ENCODE measurements at places on chromosomes 6 and 20.
A peak's percentile ranks its signal among the peaks of the same experiment; 100 is the strongest.

DNA sequence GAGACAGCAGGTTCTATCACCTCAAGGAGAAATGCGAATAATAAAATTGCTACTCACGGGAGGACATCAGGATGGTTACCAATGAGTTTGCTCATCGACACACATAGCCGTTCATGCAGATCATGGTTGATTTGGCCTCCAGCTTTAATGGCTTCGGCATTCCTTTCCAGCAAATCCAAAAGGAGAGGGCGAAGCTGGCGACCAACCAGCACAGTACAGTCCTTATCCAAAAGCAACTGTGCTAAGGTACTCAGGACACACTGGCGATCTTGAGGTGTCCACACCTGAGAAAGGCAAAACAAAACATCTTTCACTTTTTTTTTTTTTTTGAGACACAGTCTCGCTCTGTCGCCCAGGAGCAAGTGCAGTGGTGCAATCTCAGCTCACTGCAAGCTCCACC is 16.3 kb downstream of the MDN1 start:
- DNase-seq: no peak

DNA sequence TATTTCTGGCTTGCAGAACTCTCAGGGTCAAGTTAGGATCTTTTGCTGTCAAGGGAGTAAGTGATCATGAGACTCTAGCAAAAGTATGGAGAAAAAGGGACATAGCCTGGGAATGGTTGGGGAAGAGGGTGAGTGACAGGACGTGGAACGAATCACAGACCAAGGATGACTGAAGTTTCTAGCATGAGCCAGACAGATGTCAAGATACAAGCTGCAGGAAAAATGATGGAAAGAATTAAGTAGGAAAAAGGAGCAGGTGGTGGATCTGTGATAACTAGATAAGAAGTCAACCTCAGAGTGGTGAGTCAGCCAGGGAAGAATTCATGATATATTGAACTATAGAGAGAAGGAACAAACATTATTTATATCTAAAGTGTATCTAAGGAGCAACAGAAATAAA is 159.8 kb upstream of the SYNDIG1 start:
- no peak for DNase-seq

DNA sequence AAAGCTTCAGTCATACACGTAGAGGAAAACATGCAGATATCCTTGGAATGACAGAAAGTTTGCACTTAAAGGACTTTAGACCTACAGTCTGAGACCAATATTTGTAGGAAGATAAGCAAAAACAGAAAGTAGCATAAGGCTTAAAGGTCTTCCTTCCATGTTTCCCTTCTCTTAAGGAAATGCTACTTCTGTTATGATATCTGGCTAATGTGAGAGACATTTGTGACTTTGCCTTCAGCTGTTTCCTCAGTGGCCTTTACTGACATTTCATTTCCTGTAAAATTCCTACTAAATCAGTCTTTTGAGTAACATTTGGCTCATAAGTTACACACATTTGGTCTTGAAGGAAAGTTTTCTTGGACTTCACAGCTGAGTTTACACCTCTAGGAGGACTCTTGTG is 713.4 kb downstream of the TBC1D32 start:
- no peak for DNase-seq

GRCh38 chr20:4305091-4305490 is 289.7 kb upstream of the RNF24 start:
- no peak for DNase-seq

DNA sequence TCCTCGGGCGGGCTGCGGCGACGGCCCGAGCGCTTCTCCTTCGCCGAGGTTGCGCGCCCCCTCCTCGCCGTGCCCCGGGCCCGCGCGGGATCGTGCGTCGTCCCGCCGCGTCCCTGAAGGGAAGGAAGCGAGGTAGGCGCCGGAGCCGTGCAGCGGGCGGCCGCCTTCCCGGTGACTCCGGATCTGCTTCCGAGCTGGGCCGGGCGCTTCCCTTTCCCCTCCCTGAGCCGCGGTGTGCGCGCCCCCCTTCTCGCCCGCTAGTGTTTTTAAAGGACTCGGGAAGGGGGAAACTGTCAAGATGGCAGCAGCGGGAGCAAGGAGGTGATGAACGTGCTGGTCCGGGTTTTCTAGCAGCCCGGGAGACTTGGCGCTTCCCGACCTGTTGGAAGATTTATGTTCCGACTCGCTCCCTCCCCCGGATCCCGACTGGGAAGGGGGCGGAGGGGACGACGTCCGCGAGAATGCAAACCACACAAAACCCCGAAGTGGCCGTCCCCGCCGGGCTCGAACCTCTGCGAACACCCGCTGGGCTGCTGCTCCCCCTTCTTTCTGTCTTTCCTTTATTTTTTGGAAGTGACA is 744 bp upstream of the FOXO3 start:
- no peak for DNase-seq

- no peak for DNase-seq
Measured at GRCh38 chr6:142950291-142950690, 5.3 kb upstream of the HIVEP2 start.

DNA sequence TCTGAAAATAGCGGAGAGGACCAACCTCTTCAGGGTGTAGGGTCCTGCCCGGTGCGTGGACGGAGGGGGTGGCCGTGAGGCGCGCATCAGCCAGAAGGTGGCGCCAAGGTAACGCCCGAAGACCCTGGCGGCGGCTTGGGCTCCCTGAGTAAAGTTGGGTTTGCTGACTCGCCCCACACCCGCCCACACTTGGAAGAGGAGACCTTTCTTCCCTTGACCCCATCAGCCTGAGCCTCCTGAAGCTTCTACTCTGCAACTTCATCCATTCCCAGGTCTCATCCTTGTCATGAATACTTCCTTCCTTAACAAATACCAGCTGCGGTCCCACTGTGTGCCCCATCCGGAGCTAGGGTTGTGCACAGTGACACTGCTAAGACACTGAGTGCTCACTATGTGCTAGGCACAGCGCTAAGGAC is 14.6 kb downstream of the CD40 start:
- DNase-seq: peak; percentile 66

DNA sequence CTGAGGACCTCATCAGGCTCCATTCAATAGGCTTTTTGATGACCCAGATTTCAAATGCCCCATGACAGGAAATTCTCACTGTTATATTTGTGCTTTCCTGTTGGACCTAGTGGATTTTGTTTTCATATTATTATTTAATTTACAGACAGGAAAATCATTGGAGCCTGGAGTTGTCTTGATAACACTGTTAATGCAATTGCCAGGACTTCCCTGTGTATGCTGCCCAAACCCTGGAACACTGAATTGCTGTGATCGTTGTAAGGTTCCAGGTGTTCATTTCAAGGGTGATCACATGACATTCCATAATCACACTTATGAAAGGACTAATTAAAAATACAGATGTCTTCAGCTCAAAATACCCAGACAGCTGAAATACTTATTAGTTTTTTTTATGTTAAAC is 783.2 kb downstream of the DHX35 start:
- no peak for DNase-seq

GRCh38 chr20:61448386-61448785 is 196.3 kb downstream of the CDH4 start:
- no peak for DNase-seq

GRCh38 chr6:71292001-71292400 is 3.4 kb downstream of the OGFRL1 start:
- DNase-seq: no peak

DNA sequence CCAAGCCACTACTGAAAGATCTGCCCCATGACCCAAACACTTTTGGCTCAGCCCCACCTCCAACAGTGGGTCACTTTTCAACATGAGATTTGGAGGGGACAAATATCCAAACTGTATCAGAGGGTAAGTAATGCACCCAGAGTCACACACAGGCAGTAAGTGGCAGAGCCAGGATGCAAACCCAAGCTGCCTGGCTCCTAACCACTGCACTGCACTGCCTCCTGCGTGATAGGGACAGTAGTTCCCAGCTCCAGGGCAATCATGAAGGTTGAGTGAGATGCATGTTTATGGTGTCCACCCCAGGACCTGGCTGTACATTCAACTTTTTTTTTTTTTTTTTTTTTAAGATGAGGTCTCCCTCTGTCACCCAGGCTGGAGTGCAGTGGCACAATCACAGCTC is 88.2 kb downstream of the TOX2 start:
- DNase-seq: no peak

DNA sequence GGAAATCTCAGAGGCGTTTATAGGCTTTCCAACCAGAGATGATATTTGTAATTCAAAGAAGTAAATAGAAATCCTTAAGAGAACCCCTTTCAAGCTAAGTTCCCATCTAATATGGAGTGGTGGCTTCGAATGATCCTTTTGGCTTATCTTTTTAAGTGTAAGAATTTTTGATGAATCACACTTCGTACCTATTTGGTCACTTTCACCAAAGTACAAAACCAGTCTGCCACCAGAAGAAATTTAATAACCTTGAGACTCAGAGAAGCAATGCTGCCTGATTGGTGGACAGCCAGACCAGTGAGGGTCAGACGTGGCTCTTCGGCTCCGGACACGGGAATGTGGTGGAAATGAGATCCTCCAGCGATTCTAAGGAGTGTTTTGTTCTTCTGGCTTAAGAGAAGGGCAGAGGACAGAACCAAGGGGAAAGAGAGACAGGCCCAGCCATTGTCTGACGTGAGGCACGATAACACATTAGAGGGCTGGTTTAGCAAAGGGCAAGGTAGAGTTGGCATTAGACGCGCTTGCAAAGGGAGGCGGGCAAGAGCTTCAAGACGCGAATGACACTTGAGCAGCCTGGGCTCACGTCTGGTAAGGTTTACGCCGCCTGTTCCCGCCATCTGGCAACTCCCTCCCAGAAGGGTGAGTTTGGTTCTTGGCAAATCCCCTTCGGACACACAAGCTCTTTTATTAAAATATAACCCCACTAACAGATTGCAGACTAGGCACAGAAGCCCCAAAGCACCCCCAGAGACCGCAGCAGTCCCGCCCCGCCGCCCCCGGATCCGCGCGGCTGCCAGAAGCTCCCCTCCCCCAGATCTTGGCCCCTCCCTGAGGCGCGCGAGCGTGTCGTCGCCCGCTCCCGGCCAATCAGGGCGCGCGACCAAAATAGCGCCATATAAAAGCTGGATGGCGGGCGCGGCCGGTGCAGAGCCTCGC is 50.0 kb upstream of the EZR start:
- no peak for DNase-seq

- DNase-seq: peak; percentile 65
Measured at GRCh38 chr6:816510-817084, 123.7 kb upstream of the EXOC2 start.

GRCh38 chr20:3521852-3522740 is 51.3 kb downstream of the ATRN start:
- no peak for DNase-seq

DNA sequence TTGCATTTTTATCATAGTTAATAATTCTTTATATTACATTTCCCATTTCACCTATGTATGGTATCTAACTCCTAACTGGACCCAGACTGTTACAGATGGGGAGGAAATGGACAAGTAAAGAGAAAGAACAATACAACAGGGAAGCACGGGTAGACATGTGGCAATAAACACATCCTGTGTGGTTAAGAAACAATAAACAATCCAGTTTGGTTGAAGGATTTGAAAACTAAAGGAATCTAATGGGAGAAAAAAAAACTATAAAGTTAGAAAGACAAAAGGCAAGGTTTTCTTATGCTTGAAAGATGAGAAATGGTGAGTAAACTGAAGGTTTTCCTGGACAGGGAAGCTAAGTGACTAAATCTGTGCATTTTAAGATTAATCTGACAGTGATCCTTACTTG is 34.9 kb upstream of the ALDH8A1 start:
- no peak for DNase-seq

- no peak for DNase-seq
Measured at GRCh38 chr6:11318835-11319813, 86.7 kb upstream of the NEDD9 start.

- no peak for DNase-seq
Measured at GRCh38 chr20:47360297-47361056, 4.0 kb upstream of the ZMYND8 start.

GRCh38 chr6:120774275-120774674 is 560.0 kb downstream of the TBC1D32 start:
- no peak for DNase-seq

GRCh38 chr6:136404007-136404406 is 114.4 kb upstream of the BCLAF1 start:
- DNase-seq: no peak

- DNase-seq: no peak
Measured at GRCh38 chr6:84967389-84967788, 203.0 kb upstream of the TBX18 start.

GRCh38 chr20:36540551-36541211 is 638 bp upstream of the MYL9 start:
- no peak for DNase-seq

- DNase-seq: no peak
Measured at GRCh38 chr6:161023316-161023715, 31.7 kb downstream of the MAP3K4 start.

DNA sequence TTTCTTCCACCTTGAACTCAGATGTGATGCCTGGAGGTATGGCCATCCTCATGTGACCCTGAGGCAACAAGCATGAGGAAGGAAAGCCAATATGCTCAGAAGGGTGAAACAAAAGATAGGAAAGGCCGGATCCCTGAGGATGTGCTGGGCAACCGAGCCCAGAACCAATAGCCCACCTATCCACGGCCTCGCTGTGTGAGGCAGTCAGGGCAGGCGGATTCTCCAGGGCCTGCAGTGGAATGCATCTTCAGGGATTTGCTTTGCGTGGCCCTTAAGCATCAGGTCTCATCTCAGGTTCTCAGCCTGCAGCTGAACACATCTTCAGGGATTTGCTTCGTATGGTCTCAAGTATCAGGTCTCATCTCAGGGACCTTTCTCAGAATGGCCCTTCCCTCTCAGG is 139.8 kb downstream of the ANKRD60 start:
- no peak for DNase-seq

DNA sequence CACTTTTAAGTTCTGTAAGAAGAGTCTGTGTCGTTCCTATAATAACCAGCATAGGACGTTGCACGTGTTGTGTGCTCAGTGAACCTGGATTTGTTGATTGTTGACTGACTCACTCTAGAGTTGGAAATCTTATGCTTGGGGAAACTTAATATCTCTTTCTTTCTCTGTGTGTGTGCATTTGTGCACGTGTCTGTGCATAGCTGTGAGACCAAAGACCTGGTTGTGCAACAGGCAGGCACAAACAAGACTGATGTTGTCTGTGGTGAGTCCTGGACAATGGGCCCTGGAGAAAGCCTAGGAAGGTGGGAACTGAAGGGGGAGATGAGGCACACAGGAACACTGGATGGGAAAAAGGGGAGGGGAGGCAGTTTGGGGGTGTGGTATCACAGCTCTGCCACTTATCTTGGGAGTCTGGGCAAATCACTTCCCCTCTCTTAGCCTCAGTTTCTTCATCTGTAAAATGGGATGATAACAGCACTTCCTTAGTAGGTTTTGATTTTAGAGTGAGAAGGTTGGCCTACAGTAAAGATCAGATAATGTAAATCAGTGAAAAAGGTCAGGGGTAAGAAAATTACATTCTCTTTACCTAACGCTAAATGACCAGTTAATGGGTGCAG is 8.4 kb downstream of the CD40 start:
- no peak for DNase-seq

DNA sequence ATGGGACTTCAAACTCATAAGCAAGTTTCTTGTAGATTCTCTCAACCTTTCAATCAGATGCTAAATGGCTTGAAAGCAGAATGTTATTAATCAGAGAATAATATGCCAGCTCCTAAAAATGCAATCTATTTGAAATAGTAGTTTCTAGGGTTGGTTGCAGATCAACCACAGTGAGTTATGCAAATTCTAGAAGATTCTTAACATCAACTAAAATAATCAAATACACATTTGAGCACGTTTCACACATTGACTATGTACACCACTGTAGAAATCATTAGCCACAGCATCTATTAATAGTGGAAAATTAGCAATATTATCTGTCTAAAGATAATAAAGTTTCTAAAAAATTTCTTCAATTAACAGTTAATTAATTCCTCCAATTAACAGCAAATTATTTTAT is 141.9 kb upstream of the GJE1 start:
- DNase-seq: no peak
